Left cardiac atrium (tissue), 4 donors: ENCODE measurements at places on chromosomes 3 and 15. TPM values are rescaled to one million over a fixed set of nuclear protein-coding genes. Genes with fewer than 3 reads are reported as not detected.

GRCh38 chr3:100972301-100972844 lies 20.8 kb downstream of the ABI3BP start:
- no peak for DNase-seq

DNA sequence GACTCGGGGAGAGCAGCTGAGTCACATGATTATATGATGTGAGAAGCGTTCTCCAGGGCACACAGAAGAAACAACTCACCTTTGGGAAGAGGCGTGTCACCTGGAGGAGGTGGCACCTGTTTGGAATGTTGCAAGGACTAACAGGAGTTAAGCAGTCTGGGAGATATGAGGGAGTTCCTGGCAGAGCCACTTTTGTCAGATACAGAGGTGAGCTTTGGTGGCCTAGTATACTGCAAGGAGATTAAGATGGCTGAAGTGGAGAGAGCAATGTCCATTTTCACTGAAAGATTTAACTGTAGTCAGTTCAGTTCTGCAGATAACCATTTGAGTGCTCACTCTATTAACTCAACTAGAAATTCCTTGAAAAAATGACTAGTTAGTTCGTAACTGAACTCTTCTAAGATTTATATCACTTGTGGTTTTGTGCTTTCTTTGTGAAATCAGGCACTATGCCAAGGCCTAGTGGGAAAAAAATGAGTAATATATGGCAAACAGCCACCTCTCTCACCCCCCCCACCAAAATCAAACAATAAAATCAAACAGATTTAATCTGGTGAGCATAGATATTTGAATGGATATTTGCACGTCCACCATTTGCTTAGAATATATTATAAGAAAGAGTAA lies 61.3 kb downstream of the CRYBG3 start:
- DNase-seq: no peak

The ZNF620 gene
- total RNA-seq: 3.3 TPM

DNA sequence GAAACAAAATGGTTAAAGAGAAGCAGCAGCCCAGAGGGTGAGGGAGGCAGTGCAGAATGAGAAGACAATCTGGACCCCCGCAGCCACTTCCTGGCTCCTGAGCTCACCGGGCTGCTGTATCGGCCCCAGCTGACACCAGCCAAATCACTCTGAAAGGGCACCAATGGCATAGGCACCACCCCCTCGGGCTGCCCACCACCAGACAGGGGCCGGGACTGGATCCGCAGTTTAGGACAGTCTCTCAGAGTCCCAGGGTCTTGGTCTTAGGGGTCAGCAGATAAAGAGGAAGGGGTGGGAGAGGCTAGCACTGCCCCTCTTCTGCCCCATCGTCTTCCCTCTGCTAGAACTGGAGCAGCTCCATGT lies 17.9 kb upstream of the EHD4 start:
- no peak for DNase-seq

DNA sequence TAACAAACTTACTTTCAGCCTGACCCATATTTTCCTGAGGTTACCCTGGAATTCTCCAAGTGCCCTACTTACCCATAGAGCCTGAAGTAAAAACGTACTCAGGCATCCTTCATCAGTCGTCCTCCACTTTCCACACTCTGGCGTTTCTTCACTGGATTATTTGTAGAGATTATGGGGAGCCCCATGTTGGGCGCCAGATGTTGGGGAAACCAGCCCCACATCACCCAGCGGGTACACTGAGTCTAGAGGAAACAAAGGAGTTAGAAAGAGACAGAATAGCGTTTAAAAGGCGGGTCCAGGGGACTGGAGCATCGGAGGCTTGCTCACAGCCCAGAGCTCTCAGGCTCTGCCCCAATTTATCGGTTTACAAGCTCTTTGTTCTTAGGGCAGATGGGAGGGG lies 9.7 kb upstream of the SLC28A2 start:
- DNase-seq: no peak

GRCh38 chr15:100207053-100207452 lies 134.7 kb downstream of the ADAMTS17 start:
- DNase-seq: no peak

DNA sequence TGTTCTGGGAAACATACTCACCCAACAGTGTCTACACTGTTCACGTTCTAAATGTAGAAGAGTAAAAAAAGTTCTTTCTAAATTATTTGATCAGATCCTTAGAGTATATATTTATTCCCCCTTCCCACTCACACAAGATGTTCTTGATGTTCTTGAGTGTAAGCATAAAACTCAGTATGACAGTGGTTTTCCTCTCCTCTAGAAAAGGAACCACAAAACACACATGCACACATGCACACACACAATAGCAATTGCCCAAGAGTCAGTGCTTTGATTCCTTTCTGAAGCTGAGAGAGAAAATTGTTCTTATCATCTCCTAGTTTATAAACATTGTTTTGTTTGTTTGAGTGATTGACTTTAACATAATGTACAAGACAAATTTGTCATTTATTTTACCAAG lies 123.2 kb upstream of the PHLDB2 start:
- DNase-seq: no peak

DNA sequence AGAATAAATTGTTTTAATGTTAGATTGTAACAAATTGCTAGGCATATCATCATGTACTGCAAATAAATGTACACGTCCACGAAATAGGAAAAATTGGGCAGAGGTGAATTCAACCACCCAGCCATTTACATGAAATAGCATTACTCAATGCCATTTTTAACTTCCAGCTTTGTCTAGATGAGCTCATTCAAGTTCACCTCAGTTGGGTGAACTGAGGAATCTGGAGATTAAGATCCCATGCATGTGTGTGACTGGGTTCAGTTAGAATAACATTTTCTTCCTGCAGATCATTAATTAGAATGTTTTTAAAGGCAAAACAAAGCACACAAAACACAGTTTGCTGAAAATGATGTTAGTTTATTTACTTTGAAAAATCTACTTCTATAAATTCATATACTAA lies 767.8 kb upstream of the GOLIM4 start:
- DNase-seq: no peak

The SHF gene
- 8.6 TPM for total RNA-seq

DNA sequence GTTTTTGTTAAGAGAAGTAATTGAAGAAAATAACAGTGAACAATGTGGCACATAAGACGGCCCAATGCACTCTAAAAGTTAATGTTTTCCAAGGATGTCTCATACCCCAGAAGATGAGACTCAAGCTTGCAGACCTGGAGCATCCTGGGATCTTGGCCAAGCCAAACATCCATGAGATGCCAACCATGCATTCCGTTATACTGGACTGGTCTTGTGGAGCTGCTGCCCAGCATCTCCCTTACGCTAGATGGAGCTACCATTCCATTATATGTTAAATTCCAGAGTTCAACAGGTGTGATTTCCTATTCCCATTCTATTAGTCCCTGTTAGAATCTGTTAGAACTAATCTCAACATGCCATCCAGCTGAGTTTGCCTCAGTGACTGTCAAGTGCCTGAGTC lies 181.8 kb downstream of the PDCD6IP start:
- DNase-seq: no peak

GRCh38 chr15:50229336-50229735 lies 36.2 kb downstream of the HDC start:
- DNase-seq: no peak

DNA sequence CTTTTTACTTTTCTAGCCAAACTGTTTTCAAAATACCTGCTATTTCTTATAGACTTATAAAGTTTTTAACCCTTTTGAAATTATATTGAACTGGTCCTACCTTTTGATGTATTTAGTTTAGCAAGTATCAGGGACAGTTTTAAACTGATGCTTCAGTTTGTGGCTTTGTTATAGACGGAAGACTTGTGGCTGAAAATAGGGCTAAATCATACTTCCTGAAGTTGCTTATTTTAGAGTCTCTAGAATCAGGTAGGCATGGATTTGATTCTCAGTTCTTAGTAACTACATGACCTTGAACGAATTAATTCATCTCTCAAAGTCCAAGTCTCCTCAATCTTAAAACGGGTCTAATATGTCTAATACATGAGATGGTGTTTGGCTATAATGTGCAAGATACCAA lies 322.8 kb downstream of the RAP2B start:
- no peak for DNase-seq

GRCh38 chr15:80568298-80568697 lies 126.8 kb upstream of the ABHD17C start:
- no peak for DNase-seq

The ECE2 gene
- not detected for total RNA-seq

GRCh38 chr15:72358650-72359171 lies 17.1 kb downstream of the HEXA start:
- peak; percentile 60 for DNase-seq

DNA sequence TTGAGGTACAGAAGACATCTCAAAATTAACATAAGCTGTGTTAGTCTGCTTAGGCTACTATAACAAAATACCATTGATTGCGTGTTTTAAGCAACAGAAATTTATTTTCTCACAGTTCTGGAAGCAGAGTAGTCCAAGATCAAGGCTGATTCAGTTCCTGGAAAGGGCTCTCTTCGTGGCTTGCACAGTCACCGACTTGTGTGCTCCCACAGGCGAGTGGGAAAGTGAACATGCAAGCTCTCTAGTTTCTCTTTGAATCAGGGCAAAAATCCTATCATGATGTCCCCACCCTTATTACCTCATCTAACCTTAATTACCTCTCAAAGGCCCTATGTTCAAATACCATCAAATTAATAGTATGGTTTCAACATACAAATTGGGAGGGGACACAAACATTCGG lies 505.9 kb downstream of the ZIC1 start:
- DNase-seq: no peak

The DISP2 gene
- total RNA-seq: 6.5 TPM

GRCh38 chr3:188906236-188906635 lies 265.5 kb upstream of the TPRG1 start:
- DNase-seq: no peak

DNA sequence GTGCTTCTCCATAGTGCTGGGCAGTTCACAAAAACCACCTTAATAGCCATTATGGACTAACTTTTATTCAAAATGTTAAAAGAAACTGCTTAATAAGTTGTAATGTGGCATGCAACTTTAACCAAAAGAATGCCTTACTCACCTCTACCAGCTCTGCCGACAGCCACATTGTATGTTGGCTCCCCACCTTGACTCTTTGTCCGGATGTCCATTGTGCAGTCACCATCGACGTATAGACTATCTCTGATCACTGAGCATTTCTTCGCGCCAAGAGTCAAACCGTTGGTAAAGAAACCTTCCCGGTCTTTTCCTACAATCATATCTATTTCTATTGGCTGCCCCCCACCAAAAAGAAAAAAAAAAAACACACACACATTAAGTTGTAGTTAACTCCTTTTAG lies 2.5 kb downstream of the PFN2 start:
- no peak for DNase-seq

DNA sequence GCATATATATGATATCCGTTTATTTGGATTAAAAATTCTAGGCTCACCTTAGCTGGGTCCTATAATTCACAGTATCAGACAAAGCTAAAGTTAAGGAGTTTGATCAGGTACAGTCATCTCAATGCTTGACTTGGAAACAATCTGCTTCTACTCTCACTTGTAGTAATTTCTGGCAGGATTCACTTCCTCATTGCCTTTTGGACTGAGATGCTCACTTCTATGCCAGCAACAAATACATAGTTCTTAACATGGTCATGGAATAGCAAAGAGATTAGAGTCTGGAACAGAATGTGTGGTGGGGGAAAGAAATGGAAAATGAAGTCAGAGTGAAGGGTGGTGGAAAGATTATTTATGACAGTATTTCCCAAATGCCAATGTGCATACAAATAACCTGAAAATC lies 693.6 kb downstream of the CADM2 start:
- DNase-seq: no peak

GRCh38 chr15:65366122-65366892 lies 11.5 kb downstream of the IGDCC3 start:
- no peak for DNase-seq

The SEMA5B gene
- total RNA-seq: 1.7 TPM

- DNase-seq: no peak
Measured at GRCh38 chr15:79122391-79122790, 31.8 kb upstream of the RASGRF1 start.

The SPTBN5 gene
- 2.5 TPM for total RNA-seq

The MYEF2 gene
- total RNA-seq: 6.3 TPM

The HGD gene
- total RNA-seq: not detected

The IL17RC gene
- 34.6 TPM for total RNA-seq

- DNase-seq: peak; percentile 55
Measured at GRCh38 chr3:156605686-156606605, 51.0 kb upstream of the SSR3 start.

GRCh38 chr3:72426618-72427397 lies 421.4 kb downstream of the SHQ1 start:
- no peak for DNase-seq

DNA sequence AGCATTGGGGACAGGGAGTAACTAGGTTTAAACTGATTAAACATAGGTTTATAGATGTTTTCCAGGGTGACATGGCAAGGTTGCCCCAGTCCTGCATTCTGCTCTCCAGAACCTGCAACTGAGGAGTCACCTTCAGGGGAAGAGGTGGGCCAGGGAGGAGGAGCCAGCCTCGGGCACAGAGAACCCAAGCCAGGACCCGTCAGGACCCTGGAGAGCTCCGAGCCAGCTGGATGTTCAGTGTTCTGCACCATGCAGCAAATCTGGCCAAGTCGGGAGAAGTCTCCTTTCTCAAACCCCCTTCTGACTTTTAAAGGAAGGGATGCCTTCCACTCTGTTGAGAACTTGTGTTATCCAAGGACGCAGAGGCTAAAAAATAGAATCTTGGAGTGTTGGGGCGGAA lies 62.1 kb upstream of the SLC6A11 start:
- DNase-seq: peak; percentile 64

GRCh38 chr15:49460411-49460941 lies 37.4 kb downstream of the FGF7 start:
- DNase-seq: no peak

The DNAJC19 gene
- total RNA-seq: 76.0 TPM

DNA sequence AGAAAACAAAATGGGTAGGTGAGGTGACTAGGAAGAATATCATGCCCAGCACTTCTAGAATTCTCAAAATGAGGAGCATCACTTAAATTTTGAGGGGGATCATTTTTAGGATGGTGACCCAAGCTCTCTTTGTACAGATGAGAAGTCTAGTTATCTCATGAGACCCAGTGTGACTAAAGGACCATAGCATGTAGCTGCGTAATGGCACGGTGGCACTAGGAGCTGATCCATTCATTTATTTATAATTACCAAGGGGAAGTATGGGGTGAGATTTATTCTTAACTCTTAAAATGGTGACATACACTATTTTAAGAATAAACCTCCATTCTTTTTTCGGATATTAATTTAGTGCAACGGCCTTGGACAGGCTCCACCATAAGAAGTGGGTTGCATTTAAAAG lies 8.3 kb downstream of the IQGAP1 start:
- DNase-seq: no peak

The LRTM1 gene
- total RNA-seq: not detected

DNA sequence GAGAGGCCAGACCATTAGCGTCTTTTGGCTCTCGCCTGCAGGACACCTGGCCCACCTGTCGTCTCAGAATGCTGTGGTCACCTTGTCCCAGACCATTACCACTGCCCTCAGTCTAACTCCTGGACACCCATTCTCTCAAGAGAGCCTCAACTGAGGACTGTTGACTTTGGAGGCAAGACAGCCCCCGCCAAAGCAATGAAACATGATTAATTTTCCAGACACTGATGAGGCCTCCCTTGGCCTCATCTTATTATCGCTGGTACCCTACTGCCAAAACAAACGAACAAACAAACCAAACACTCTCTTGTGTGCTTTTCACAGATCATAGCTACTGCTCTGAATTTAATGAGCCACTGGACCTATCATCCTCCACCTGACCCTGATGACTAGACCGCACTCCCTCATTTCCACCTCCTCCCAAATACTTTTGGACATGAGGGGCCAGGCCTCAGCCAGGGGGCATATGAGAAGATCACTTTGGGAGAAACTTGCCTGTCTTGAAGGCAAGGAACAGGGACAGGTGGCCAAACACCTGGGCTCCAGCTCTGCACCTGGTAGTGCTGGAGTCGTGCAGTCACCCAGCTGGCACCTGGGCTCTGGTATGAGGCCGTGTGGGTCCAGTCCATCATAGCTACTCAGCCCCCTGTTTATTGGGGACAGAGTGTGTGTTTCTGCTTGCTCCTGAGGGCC lies 27.6 kb downstream of the ALS2CL start:
- peak; percentile 17 for DNase-seq
